Fibroblast of pulmonary artery (primary cell): ENCODE measurements at places on chromosomes 6 and 20.
A peak's percentile ranks its signal among the peaks of the same experiment; 100 is the strongest.

- peak; percentile 95 for DNase-seq
Measured at GRCh38 chr20:5065879-5066383, 53.8 kb downstream of the PCNA start.

DNA sequence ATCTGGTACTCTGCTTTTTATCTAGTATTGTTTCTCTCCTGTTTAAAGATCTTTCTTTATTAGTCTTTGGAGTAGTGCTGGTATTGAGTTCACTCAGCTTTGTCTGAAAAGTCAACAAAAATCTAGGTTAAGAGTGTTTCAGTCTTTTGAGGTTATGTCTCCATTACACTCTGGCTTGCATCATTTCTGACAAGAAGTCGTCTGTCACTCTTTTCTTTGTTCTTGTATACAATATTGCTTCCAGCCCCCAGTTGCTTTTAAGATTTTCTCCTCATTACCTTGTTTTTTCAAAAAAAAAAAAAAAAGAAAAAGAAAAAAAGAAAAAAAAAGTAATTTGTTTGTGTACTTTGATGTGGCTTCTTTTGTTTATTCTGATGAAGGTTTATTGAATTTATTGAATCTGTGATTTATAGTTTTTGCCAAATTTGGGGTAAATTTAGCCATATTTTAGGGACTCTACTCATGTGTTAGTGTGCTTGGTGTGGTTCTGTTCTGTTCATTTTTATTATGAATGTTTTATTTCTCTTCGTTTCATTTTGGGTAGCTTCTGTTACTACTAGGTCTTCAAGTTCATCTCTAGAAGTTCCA lies 408.9 kb downstream of the CDKAL1 start:
- no peak for DNase-seq

DNA sequence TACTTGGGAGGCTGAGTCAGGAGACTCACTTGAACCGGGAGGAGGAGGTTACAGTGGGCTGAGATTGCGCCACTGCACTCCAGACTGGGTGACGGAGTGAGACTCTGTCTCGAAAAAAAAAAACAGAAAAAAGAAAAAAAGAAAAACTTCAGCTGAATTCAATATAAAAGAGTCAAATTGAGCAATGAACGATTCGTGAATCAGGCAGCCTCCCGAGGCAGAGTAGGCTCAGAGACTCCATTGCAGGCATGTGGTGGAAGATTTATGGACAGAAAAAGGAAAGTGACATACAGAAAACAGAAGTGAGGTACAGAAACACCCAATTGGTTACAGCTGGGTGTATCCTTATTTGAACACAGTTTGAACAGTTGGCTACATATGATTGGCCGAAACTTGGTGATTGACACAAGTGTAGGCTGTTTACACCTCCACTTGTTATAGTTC lies 56.3 kb downstream of the HLA-DPB1 start:
- DNase-seq: no peak

DNA sequence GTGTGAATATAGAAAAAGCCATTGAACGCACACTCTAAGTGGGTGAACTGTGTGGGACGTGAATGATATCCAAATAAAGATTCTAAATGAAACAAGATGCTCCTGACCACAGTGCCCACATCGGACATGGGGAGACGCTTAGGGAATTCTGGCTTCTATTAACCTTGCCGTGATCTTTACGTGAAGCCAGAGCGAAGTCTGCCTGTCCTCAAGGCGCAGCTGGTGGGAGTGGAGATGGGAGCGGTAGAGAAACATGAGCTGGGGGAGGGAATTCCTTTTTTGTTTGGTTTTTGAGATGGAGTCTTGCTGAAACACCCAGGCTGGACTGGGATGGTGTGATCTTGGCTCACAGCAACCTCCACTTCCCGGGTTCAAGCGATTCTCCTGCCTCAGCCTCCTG lies 46.0 kb downstream of the VSTM2L start:
- no peak for DNase-seq

DNA sequence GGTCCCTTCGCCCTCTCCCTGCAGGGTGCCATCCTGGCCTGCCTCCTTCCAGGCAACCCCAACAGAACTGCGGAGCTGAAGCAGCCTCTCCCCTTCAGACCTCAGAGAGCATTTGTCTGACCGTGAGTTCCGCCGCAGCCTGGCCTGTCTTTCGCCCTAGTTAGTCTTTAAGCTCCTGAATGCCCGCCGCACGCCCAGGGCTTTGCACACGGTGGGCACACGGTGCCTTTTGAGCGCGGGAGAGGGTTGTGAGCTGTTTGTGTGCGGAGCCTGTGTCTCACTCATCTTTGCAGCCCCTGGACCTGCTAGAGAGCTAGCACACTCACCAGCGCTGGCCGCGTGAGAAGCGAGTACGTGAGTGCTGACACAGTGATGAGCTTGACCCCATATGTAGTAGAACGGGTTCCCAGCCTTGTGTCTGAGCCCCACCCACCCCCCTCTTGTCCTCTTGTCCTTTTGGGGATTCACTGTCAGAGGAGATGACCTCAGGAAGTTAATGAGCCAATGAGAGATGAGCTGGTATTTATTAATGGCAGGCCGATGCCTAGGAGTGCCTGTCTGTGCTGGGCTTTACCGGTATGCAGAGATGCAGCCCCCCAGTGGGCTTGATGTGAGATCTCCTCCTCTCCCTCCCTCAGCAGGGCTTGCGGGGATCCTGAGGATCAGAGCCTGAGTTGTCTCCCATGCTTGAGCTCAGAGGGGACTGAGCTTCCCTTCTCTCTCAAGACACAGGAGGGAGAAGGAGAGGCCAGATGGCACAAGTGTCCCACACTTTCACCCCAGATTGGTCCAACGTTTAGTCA lies 249.2 kb downstream of the FARS2 start:
- no peak for DNase-seq

GRCh38 chr20:32784369-32785080 lies 22.3 kb downstream of the DNMT3B start:
- DNase-seq: no peak

GRCh38 chr20:31723069-31723318 lies 326 bp upstream of the BCL2L1 start:
- no peak for DNase-seq

GRCh38 chr20:36070451-36070850 lies 84.1 kb upstream of the EPB41L1 start:
- DNase-seq: no peak

GRCh38 chr6:133814797-133815196 lies 74.1 kb upstream of the TCF21 start:
- DNase-seq: peak; percentile 83

DNA sequence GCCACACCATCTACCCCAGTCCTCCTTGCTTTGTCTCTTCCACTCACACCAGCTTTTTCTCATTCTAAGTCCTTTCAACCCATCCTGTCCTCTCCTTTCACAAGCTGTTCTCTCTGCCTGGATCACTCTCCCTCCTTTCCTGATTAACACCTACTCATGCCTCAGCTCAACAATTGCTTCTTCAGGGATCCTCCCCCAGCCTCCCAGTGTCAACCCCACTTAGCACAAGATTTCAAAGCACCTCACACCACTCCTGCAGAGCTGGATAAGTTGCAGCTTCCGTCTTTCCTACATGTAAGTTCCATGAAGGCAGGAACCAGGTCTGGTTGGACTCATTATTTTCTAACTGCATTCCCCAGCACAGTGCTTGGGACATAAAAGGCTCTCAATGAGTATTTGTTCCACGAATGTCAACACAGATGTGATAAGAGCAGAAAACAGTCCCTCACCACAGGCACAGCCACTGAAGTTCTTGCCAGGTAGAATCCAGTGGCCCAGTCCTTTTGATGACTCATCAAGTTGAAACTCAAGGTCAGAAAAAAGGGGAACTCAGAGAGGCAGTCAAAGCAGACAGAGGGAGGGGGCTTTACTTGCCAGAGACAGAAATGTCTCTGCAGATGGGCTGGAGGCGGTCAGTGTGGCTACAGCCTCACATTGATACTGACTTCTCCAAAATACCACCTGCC lies 193.4 kb upstream of the PRDM1 start:
- no peak for DNase-seq

GRCh38 chr20:10731190-10731965 lies 57.6 kb upstream of the JAG1 start:
- no peak for DNase-seq

GRCh38 chr6:76770281-76770680 lies 693.0 kb downstream of the HTR1B start:
- peak; percentile 7 for DNase-seq

- no peak for DNase-seq
Measured at GRCh38 chr20:6057139-6057538, 3.3 kb upstream of the LRRN4 start.

DNA sequence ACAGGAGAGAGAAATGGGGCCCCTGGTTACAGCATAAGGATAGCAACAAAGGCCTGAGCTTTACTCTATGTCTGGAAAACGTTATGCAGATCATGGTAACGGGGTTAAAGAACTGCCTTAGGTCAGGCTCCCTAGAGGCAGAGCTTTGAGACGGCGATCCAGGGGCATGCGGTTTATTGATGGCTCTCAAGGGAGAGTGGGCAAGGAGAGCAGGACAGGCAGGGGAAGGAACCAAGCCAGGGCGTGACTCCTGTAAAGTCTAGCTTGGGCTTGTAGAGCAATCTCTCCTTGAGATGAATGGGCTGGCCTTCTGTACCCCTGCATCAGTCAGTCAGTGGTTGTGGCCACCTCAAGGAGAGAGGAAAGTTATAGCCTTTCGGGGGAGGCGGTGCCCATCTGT lies 12.5 kb upstream of the FERMT1 start:
- no peak for DNase-seq

GRCh38 chr20:676315-676937 lies 824 bp upstream of the SCRT2 start:
- no peak for DNase-seq

- no peak for DNase-seq
Measured at GRCh38 chr6:105113422-105113821, 66.4 kb downstream of the POPDC3 start.

- DNase-seq: no peak
Measured at GRCh38 chr20:18412221-18412901, 54.5 kb downstream of the DZANK1 start.

DNA sequence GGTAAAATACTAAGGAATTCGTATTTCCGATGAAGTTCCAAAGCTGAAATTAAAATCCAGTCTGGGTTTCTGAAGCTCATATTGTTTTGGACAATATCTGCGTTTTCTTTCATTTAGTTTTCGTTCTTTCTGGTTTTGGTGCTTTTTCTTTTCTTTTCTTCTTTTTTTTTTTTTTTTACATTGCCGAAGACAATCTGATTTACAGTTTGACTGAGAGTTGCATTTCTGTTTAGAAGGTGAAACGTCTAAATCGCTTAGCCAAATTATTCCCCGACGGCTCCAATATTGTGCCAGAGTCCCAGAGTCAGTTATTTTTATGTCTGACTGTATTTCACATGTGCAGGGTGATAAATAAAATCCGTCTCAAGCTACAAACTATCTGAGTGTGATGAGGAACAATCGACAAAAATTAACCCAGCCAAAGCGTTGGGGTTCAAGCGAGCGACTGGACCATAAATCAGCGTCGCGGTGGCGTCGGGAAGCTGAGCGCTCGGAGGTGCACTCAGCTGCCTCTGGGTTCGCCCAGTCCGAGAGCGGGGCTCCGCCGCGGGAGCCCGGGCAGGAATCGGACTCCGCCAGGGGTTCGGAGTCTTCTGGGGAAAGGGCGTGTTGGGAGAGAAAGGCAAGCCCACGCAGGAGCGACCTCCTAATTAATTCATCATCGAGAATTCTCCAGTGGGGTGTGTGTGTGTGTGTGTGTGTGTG lies 8.2 kb upstream of the TBX18 start:
- DNase-seq: peak; percentile 58

- no peak for DNase-seq
Measured at GRCh38 chr20:62004614-62005013, 61.1 kb downstream of the TAF4 start.

DNA sequence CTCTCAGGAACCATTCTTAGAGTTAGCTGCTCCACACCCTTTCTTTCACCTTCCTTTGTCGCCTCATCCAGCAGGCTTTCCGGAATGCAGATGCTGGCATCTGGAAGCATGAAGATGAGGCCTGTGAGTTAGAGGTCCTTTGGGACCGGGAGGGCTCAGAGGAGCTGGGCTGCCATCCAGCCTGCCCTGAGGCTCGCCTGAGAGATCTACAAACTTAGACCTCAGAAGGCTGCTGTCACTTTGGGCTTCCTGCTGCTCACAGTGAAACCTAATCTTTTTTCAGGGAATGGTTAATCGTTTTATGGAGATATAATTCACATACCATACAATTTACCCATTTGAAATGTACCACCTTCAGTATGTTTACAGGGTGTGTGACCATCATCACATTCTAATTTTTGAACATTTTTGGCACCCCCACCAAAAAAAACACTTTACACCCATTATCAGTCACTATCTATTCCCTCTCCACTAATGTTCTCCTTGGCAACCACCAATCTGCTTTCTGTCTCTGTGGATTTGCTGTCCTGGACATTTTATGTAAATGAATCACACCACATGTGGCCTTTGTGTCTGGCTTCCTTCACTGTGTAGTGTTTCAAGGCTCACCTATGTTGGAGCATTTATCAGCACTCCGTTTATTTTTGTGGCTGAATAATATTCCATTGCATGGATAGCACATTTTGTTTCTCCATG lies 20.0 kb upstream of the MPC1 start:
- peak; percentile 35 for DNase-seq

GRCh38 chr6:111222341-111222740 lies 135.0 kb downstream of the SLC16A10 start:
- DNase-seq: no peak

DNA sequence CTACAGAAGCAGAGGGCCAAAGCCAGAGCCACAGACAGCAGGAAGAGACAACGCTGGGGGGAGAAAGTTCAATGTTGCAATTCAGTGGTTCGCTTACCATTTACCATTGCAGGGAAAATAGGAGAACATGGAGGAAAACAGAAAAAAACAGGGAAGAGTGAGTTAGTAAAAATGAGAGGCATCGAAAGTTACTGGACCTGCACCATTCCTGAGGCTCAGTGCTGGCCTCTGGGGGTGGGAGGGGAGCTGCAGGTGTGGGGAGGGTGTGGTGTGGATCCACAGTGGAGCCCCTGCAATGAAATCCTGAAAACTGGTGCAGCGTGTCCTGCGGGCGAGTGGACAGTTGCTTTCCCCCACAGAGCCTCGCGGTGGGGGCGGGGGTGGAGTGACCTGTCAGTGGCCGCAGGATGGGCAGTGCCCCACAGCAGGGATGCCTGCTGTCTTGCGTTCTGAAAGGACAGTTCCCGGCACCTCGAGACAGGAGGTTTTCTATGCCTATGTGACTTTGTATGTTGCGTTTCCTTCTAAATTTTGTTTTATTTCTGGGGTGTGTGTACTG lies 5.7 kb downstream of the TMEM181 start:
- no peak for DNase-seq

DNA sequence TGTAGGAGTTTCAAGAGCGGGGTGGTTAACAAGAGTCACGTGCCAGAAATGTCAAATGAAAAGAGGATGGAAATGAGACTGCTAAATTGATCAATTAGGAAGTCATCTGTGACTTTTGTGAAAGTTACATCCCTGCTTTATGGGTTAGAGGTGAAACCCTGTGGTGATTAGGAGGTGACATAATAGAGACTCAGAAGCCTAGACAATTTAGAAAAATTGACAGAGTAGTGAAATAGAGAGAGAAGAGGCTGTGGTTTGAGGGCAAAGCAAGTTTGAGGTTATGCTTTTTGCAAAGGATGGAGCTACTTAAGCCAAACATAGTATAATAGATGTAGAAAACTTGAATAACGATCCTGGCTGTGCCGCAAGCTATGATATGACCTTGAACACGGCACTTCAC lies 71.8 kb downstream of the IMPG1 start:
- DNase-seq: no peak
